ENCODE measurements at places on chromosomes 3 and 15. TPM values are rescaled to one million over a fixed set of nuclear protein-coding genes. Genes with fewer than 3 reads are reported as not detected.

Gene NUP210
- total RNA-seq = 161 TPM

Gene P2RY14
- 1.4 TPM for total RNA-seq

Gene PLA2G4E
- not detected for total RNA-seq

Gene RBP2
- total RNA-seq = not detected

Gene NUDT16
- 12.3 TPM for total RNA-seq

Measured in activated CD4-positive, alpha-beta memory T cell treated with anti-CD3 and anti-CD28 coated beads, Interleukin-2, amount 10 ng/mL, durations not matched to agents 7 days and 5 days (primary cell).